ENCODE measurements at places on chromosomes 6 and 20. TPM values are rescaled to one million over a fixed set of nuclear protein-coding genes. Genes with fewer than 3 reads are reported as not detected.

Gene DEFB124
- total RNA-seq, result not detected

Gene DAAM2
- total RNA-seq, result 0.10 TPM

Gene CRISP2
- total RNA-seq, result not detected

Gene FOXC1
- total RNA-seq, result 14.1 TPM

Gene ZC3H12D
- total RNA-seq, result not detected

Gene SYNDIG1
- not detected for total RNA-seq

Gene CPXM1
- 0.19 TPM for total RNA-seq

Gene FOXA2
- not detected for total RNA-seq

Gene C20orf141
- total RNA-seq, result not detected

Data from vein endothelial cell (primary cell).